ENCODE measurements at places on chromosomes 12 and 14.

DNA sequence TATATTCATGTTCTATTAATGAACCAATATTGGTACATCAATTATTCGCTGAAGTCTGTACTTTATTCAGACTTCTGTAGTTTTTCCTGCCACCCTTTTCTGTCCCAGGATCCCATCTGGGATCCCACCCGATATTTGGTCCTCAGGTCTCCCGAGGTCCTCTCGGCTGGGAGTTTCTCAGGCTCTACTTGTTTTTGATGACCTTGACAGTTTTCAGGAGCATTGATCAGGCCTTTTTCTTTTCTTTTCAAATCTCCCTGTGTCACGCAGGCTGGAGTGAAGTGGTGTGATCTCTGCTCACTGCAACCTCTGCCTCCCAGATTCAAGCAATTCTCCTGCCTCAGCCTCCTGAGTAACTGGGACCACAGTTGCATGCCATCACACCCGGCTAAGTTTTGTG, 11.2 kb downstream of the BRI3BP start:
- no peak for DNase-seq

GRCh38 chr12:50287271-50287670, 4.0 kb upstream of the LIMA1 start:
- DNase-seq, result no peak

DNA sequence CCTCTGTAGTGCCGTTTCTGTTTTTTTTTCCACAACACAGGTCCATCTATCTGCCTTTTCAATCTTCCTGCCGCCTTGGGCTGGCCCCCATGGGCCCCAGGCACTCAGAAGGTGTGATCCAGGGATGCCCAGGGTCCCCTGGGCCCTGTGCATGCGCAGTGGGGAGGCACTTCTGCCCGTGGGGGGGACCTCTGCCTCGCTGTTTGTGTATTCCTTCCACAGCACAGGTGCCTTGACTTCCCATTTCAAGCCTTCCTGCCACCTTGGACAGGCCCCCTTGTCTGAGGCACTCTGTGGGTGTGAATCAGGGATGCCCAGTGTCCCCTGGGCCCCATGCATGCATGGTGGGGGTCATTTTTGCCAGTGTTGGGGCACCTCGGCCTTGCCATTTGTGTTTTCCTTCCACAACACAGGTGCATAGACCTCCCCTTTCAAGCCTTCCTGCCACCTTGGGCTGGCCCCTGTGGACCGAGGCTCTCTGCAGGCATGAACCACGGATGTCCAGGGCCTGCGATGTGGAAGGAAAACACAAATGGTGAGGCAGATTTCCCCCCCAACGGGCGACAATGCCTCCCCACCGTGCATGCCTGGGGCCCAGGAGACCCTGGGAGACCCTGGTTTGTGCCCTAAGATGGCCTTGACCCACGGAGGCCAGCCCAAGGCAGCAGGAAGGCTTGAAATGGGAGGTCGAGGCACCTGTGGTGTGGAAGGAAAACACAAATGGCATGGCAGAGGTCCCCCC, 366.5 kb downstream of the ALG10 start:
- peak; percentile 33 for DNase-seq

DNA sequence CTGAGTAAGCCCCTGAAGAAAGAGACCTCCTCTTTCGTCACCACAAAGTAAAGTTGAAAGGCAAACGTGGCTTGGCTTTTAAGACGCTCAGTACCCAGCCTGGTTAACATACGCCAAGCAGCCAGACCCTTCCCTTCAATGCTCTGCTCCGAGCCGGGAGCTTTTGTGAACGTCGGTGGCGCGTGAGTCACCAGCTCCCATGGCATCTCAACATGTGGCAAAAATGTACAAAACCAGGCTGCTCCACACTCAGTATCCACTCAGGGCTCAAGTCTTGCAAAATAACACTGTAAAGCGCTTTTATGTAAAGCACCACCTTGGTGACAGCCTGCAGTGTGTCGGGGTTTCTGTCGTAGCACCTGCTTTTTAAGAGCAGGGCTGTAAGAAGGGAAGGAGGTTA, 89.0 kb downstream of the SETD3 start:
- no peak for DNase-seq

GRCh38 chr12:109277899-109278762, 31.0 kb downstream of the FOXN4 start:
- no peak for DNase-seq

GRCh38 chr12:9227950-9228349, 19.8 kb upstream of the PZP start:
- DNase-seq, result no peak

GRCh38 chr14:88245321-88245720, 77.7 kb downstream of the KCNK10 start:
- no peak for DNase-seq

- no peak for DNase-seq
These were observed 93.7 kb upstream of the WSCD2 start for GRCh38 chr12:108035372-108035771.

DNA sequence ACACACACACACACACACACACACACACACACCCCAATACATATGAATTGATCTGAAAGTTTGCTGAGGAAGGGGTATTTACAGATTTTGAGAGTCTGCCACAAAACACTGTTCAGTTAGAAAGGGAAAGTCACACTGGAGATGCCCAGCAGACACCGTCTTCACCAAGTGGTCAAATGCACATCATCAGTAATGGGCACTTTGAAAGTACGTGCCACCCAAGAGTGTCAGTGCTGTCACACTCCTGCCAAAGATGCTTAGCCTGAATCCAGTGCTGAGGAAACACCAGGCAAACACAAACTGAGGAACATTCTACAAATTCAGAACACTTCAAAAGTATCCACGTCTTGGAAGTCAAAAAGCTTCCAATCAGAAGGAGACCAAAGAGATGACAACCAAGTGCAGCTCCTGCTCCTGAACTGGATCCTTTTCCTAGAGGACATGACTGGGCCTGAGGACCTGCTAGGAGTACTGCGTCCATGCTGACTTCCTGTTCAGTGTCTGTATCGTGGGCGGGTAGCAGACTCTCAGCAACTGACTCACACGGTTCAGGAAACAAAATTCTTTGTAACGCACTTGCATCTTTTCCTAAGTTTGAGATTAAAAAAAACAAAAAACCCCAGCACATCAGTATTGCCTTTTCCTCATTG, 18.6 kb downstream of the PSMC1 start:
- DNase-seq, result no peak

- no peak for DNase-seq
These were observed 19.2 kb downstream of the BLTP3B start for GRCh38 chr12:100123316-100124095.

DNA sequence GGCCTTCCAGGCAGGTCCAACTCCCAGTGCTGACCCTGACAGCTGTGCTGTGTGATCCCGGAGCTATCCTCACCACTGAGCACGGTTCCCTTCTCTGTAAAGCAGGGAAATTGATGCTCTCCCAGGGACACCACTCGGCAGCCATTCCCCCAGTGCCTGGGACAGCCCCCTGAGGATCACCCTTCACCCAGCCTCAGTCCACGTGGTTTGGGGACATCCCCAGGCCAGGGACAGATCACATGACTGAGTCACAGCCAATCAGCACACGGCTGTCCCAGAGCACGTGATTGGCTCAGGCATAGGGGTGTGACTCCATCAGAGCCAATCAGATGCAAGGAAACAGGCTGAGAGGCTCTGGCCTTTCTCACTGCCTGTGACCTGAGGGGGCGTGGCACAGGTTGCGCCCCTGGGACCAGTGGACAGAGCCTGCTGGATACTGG, 68.8 kb upstream of the SFSWAP start:
- peak; percentile 48 for DNase-seq

DNA sequence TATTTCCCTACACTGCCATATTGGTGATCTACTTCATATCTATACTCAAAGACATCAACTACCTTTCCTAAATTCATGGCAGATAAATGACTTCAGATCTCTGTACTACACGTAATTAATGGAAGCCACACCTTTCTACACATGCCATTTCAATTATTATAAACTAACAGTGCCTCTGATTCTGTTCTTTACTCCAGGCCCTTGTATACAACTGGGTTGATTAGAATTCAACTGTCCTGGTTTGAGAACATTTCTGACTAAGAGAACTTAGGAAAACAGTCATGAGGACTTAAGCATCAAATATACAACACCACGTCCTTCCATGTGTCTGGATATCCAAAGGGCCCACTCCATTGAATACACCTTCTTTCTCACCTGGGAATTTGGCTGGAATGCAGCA, 1.8 kb downstream of the ACIN1 start:
- no peak for DNase-seq

DNA sequence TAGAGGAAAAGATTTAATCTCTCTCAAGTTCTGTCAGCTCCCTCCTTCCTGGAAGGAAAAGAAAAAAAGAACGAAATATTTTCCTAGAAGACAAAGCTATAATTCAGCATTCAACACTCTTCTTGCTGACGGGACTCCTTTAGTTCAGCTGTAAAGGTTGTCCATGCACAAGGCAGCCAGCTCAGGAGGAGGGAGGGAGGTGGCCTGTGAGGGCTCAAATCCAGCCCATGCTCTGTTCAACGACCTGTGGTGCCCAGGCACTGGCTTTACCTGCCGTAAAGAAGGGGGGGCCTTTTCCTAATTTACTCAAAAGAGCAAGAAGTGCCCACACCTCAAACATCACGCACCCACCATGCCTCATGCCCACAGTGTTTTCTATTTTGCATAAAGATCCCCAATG, 109.3 kb downstream of the TMTC1 start:
- DNase-seq, result no peak

DNA sequence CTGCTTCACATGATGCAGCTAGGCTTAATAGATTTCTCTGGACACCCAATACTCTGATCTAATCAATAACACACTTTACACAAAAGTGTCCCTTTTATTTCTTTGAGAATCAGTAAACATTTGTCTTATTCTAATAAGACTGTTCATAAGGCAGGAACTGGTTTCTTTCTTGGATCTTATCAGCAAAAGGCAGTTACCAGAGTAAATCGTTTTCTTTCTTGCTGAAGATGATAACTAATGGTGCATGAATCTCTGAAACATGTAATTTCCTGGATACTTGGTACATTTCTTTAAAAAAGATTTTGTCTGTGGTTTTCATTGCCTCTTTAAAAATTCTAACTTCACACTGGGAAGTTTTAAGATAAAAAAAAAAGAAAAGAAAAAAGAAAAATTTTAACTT, 39.6 kb downstream of the WIF1 start:
- no peak for DNase-seq

- DNase-seq, result peak; percentile 84
These were observed 116.6 kb downstream of the CALM1 start for GRCh38 chr14:90513161-90514014.

- DNase-seq, result no peak
These were observed 73.6 kb upstream of the ELK3 start for GRCh38 chr12:96120359-96121100.

DNA sequence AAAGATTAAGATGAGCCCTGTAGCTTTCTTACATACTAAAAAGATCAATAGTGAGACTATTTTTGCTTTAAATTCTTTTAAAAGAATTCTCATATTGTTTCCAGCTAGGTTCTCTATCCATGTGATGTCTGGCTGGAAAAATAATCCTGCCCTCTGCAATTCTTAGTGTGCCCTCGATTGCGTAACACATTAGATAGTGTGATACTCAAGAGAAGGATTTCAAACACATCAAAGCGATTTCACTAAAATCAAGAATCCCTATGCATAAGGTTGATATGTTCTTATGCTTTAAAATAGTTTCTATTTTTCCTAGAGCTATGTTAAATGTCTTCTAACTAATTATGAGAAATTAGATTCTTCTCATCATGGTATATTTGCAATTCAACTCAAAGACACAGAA, 127.3 kb upstream of the PLEKHA5 start:
- DNase-seq, result no peak

- DNase-seq, result no peak
These were observed 76.2 kb downstream of the BCL11B start for GRCh38 chr14:99195602-99196309.

DNA sequence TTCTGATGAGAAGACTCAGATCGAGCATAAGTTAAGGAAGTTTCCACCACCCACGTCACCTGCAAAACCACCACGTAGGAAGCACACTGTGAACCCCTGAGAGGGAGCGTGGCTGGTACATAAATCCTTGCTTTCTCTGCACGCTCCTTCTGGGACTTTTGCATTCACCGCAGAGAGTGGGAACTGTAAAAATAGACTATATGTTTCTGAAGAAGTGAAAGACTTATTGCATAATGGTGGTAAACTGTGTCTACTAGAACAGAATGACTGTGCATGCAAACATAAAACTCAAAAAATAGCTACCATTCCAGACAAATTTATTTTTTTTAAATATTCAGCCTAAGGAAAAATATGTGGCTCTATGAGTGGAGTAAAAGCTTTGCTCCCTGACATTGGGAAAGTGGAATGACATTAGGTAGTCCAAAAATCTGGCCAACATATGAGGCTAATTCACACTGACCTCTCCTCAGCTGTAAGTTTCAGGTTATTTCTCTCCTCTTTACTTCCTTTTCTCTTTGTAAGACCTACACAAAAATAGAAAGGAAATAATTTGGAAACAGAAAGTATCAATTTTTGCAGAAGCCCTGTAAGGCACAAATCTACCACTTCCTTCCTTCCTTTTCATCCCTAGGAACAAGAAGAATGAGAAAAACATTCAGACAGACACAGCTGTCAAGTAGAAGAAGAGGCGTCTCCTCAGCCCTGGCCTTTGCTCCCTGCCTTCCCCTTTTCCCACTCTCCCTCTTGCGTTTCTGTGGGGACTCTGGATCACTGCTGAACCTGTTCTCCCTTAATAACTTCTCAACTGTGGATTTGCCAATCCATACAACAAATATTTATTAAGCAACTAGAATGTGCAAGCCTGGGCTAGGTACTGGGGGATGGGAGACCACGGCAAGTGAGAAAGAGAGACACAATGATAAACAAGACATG, 264.3 kb upstream of the FOXN3 start:
- DNase-seq, result no peak

DNA sequence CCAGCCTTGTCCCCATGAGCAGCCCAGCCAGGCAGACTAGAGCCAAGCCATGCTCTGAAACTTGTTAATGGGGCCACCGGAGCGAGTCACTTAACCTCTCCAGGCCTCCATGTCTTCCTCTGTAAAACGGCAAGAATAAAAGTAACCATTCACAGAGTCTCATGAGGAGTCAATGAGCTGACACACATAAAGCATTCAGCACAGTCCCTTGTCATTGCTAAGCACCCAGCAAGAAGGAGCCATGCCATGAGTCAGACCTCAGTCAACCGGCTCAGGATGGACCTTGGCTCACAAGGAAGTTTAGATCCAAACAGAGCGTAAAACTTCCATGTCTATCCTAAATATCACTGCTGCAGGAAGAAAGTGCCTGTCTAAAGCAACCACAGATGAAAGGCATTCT, 10.6 kb downstream of the FICD start:
- no peak for DNase-seq

DNA sequence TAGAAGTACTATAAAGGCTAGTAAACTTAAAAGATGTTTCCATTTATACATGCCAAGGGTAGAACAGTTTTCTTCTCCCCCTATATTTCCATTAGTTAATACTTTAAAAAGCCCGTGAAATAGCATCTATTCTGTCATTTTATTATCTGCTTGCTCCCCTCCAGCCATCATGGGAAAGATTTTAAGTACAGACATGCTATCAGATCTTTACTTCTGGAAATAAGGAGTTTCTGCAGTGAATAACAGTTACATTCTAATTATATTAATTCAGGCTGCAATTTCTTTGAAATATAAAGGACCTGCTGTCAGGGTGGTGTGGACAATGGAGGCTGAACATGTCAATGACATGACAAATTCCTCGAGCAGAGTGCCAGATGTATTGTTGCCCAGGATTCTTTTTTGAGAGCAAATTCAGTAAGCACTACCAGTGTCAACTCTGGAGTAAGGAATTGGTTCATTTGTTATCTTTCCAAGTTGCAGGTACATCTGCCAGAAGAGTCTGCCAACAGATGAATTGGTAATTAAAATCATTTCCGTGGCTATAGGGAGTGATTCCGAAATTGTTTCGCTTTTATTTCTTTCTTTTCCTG, 151.3 kb downstream of the BTG1 start:
- no peak for DNase-seq

Measured in tibial artery (tissue), 4 donors.